ENCODE measurements at places on chromosomes 7 and 10. TPM values are rescaled to one million over a fixed set of nuclear protein-coding genes. Genes with fewer than 3 reads are reported as not detected.

Gene ITIH2
- total RNA-seq, result not detected

Gene RABGEF1
- 19.9 TPM for total RNA-seq

Gene PKD2L1
- not detected for total RNA-seq

Gene AVL9
- 19.3 TPM for total RNA-seq

Measured in airway epithelial cell (primary cell).